ENCODE measurements at places on chromosomes 4 and X.

DNA sequence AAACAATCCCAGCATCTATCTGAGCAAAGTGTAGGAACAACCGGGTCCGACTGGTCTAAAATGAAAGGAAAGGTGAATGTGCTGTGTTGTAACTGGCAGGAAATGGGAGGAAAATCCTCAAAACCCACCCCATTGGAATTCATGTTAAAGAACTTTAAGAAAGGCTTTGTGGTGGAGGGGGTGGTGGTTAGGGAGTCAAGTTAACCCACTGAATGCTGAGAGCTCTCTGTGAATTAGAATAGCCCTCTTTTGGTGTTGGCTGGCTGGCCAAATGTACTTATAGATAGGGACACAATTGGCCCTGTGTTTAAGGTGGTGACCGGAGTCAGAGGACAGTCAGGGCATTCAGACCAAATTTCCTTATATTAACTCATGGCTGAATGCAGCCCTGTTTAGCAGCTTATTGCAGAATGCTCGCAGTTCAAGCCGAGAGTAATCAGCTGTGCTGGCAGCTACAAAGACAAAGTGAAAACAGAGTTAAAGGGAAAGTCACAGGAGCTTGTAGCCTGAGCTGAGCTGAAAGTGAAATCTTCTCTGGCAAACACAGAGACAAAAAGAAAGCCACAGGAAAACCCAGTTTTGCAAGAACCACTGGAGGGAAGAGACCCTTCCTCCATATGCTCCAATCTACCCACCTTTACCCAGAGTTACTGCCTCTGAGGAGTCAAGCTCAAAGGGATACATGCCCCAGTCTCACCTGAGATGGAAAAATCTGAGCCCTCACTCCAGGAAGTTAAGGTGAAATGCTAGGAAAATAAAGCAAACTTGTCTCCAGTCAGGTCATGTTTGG lies 38.5 kb upstream of the UGT2B7 start:
- H3K27ac ChIP-seq: peak overlapping the region; percentile 90
- peak; percentile 52 for DNase-seq
- H3K27me3 ChIP-seq: no peaks in the 10 kb centered on the region
- H3K36me3 ChIP-seq: peaks cover 44% of the 10 kb centered on the region
- H3K4me3 ChIP-seq: peak overlapping the region; percentile 24
- H3K4me1 ChIP-seq: peaks cover 24% of the 10 kb centered on the region

GRCh38 chr4:73070074-73070390 lies 516 bp upstream of the COX18 start:
- H3K27ac ChIP-seq: peak overlapping the region; percentile 92
- DNase-seq: no peak
- no peaks in the 10 kb centered on the region for H3K27me3 ChIP-seq
- H3K36me3 ChIP-seq: peaks cover 21% of the 10 kb centered on the region
- peaks cover 8% of the 10 kb centered on the region for H3K4me1 ChIP-seq

DNA sequence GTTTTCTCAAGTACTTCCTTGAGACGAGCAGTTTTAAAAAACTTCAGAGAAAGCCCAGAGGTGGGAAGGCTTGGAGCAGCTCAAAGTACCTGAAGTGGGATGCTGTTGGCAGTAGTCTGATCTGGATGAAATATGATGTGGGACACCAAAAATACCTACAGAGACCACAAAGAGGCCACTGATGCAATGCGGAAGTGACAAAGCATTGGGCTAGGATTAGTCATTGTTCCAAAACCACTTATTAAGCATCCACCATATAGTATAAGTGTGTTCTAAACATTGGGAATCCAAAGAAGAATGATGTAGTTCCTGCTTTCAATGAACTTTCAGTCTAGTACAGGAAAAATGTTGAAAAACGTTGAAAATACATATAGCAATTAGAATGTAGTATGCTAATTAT lies 386.1 kb upstream of the CNKSR2 start:
- H3K27me3 ChIP-seq: no peaks in the 10 kb centered on the region
- H3K4me1 ChIP-seq: no peaks in the 10 kb centered on the region

DNA sequence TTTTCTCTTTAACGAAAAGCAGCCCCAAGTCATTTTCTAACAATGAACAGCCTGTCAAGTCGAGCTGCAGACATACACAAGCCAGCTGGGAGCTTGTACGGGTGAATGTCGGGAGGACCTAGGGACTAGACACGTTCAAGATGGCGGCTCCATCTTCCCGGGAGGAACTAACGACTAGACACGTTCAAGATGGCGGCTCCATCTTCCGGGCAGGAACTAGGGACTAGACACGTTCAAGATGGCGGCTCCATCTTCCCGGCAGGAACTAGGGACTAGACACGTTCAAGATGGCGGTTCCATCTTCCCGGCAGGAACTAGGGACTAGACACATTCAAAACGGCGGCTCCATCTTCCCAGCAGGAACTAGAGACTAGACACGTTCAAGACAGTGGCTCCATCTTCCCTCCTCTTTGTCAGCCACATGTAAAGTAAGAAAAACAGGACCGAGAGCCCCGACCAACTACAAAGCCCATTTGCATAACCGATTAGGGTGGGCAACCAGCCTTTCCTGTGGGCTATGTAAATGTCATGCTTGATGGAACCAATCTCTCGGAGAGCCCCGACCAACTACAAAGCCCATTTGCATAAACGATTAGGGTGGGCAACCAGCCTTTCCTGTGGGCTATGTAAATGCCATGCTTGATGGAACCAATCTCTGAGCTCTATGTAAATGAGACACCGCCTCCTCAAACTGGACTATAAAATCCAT lies 175.5 kb downstream of the DHRSX start:
- H3K4me1 ChIP-seq: no peaks in the 10 kb centered on the region
- no peaks in the 10 kb centered on the region for H3K27me3 ChIP-seq
- no peak for DNase-seq
- H3K27ac ChIP-seq: no peak overlapping the region
- H3K36me3 ChIP-seq: no peaks in the 10 kb centered on the region
- no peak overlapping the region for H3K4me3 ChIP-seq

GRCh38 chrX:129679901-129680300 lies 25.1 kb upstream of the APLN start:
- H3K4me1 ChIP-seq: peaks cover 11% of the 10 kb centered on the region
- no peak overlapping the region for H3K27ac ChIP-seq
- no peaks in the 10 kb centered on the region for H3K36me3 ChIP-seq
- no peak for DNase-seq

DNA sequence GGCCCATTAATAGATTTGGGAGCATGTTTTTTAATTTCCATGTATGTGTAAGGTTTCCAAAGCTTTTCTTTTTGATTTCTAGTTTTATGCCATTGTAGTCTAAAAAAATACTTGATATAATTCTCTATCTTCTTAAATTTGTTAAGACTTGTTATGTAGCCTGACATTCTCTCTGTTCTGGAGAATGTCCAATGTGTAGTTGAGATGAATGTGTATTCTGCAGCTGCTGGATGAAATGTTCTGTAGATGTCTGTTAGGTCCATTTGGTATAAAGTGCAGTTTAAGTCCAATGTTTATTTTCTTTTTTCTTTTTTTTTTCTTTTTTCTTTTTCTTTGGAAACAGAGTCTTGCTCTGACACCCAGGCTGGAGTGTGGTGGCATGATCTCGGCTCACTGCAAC lies 378.5 kb upstream of the MAD2L1 start:
- H3K36me3 ChIP-seq: no peaks in the 10 kb centered on the region
- DNase-seq: no peak
- H3K4me1 ChIP-seq: no peaks in the 10 kb centered on the region
- no peak overlapping the region for H3K27ac ChIP-seq
- no peaks in the 10 kb centered on the region for H3K27me3 ChIP-seq

- DNase-seq: peak; percentile 26
- no peaks in the 10 kb centered on the region for H3K27me3 ChIP-seq
- no peak overlapping the region for H3K4me3 ChIP-seq
- no peak overlapping the region for H3K27ac ChIP-seq
- no peaks in the 10 kb centered on the region for H3K4me1 ChIP-seq
These were observed 191.6 kb upstream of the ANKRD50 start for GRCh38 chr4:124903995-124904722.

- no peak overlapping the region for H3K4me3 ChIP-seq
- H3K27me3 ChIP-seq: no peaks in the 10 kb centered on the region
These were observed 29.8 kb upstream of the ESX1 start for GRCh38 chrX:104284507-104284906.
